ENCODE measurements at places on chromosomes 2 and 18. TPM values are rescaled to one million over a fixed set of nuclear protein-coding genes. Genes with fewer than 3 reads are reported as not detected.

DNA sequence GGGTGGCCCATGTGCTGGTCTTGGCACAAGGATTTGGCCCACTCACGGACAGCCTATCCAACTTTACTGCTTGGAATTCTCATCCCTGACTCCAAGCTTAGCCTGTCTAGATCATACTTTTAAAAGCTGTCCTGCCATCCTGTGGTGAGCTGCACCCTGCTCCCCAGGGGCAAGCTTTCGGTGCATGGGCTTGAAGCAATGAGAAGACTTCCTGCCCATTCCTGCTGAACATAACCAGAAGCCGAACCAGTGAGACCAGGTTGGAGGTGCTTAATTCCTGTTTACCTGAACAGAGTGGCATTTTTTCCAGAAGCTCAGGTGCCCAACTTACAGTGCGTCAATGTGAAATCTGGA, 154.5 kb downstream of the ANTXR1 start:
- no peaks in the 10 kb centered on the region for H3K4me1 ChIP-seq
- no peak overlapping the region for H3K27ac ChIP-seq
- H3K36me3 ChIP-seq: no peaks in the 10 kb centered on the region
- DNase-seq: no peak

Gene NEURL3
- total RNA-seq: not detected

Gene CRYGD
- not detected for total RNA-seq

DNA sequence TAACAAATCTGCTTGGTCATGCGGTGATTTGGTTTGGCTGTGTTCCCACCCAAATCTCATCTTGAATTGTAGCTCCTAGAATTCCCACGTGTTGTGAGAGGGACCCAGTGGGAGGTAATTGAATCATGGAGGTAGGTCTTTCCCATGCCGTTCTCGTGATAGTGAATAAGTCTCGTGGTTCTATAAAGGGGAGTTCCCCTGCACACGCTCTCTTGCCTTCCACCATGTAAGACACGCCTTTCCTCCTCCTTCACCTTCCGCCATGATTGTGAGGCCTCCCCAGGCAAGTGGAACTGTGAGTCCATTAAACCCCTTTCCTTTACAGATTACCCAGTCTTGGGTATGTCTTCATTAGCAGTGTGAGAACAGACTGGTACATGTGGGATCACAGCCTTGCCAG, 36.7 kb downstream of the TRABD2A start:
- no peaks in the 10 kb centered on the region for H3K27me3 ChIP-seq
- peak overlapping the region; percentile 68 for H3K27ac ChIP-seq
- no peak overlapping the region for H3K4me3 ChIP-seq
- H3K4me1 ChIP-seq: peaks cover 90% of the 10 kb centered on the region
- DNase-seq: no peak
- peaks cover 57% of the 10 kb centered on the region for H3K36me3 ChIP-seq

GRCh38 chr18:901761-902160, 2.9 kb upstream of the ADCYAP1 start:
- no peak for DNase-seq
- H3K4me1 ChIP-seq: peaks cover 7% of the 10 kb centered on the region
- no peaks in the 10 kb centered on the region for H3K36me3 ChIP-seq
- H3K27me3 ChIP-seq: peaks cover 54% of the 10 kb centered on the region

Gene TUBA3D
- total RNA-seq: not detected

GRCh38 chr2:225270861-225271260, 128.6 kb upstream of the NYAP2 start:
- peaks cover 4% of the 10 kb centered on the region for H3K27me3 ChIP-seq
- no peak overlapping the region for H3K27ac ChIP-seq
- peak; percentile 24 for DNase-seq

DNA sequence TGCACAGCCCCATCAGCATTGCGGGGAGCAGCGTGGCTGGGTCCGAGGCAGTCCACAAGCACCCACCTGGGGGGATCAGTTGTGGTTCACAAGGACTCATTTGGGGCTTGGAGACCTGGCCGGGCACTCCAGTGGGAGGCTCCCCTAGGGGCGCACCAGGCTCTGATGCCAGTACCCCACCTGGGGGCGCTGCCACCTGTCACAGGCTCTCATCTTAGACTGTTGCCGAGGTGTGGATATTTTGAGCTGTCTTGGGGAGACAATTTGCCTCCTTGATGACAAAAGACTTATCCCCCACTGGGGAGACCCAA, 3.0 kb downstream of the ADRA2B start:
- no peak overlapping the region for H3K27ac ChIP-seq
- DNase-seq: no peak
- H3K36me3 ChIP-seq: no peaks in the 10 kb centered on the region
- peaks cover 15% of the 10 kb centered on the region for H3K27me3 ChIP-seq
- H3K4me3 ChIP-seq: no peak overlapping the region
- H3K4me1 ChIP-seq: peaks cover 15% of the 10 kb centered on the region

GRCh38 chr2:197514754-197515153, 1.1 kb upstream of the MOB4 start:
- DNase-seq: no peak
- H3K4me3 ChIP-seq: peak overlapping the region; percentile 91
- peaks cover 9% of the 10 kb centered on the region for H3K36me3 ChIP-seq

- no peak overlapping the region for H3K4me3 ChIP-seq
- H3K36me3 ChIP-seq: no peaks in the 10 kb centered on the region
- H3K27ac ChIP-seq: no peak overlapping the region
- DNase-seq: no peak
- peaks cover 13% of the 10 kb centered on the region for H3K27me3 ChIP-seq
These were observed 90.1 kb upstream of the FAM136A start for GRCh38 chr2:70391988-70392387.

- no peak overlapping the region for H3K4me3 ChIP-seq
- no peak for DNase-seq
- H3K27ac ChIP-seq: no peak overlapping the region
These were observed 8.9 kb downstream of the TMSB10 start for GRCh38 chr2:84914334-84914733.

- H3K4me3 ChIP-seq: no peak overlapping the region
- peaks cover 10% of the 10 kb centered on the region for H3K4me1 ChIP-seq
- no peak overlapping the region for H3K27ac ChIP-seq
- no peak for DNase-seq
These were observed 19.1 kb downstream of the SLC40A1 start for GRCh38 chr2:189561371-189562038.

GRCh38 chr2:197191177-197191939, 119.2 kb downstream of the ANKRD44 start:
- no peaks in the 10 kb centered on the region for H3K27me3 ChIP-seq
- H3K4me3 ChIP-seq: peak overlapping the region; percentile 27
- no peak for DNase-seq
- peaks cover 78% of the 10 kb centered on the region for H3K4me1 ChIP-seq

GRCh38 chr18:7070466-7070865, 47.1 kb downstream of the LAMA1 start:
- H3K36me3 ChIP-seq: no peaks in the 10 kb centered on the region
- no peaks in the 10 kb centered on the region for H3K4me1 ChIP-seq
- no peak overlapping the region for H3K4me3 ChIP-seq

Gene TMEM247
- not detected for total RNA-seq

Gene ADAM23
- not detected for total RNA-seq

- peak overlapping the region; percentile 56 for H3K27ac ChIP-seq
- peak overlapping the region; percentile 85 for H3K4me3 ChIP-seq
- no peak for DNase-seq
- H3K4me1 ChIP-seq: peaks cover 34% of the 10 kb centered on the region
These were observed 1.3 kb upstream of the YWHAQ start for GRCh38 chr2:9631878-9632700.

Gene LOXHD1
- 0.47 TPM for total RNA-seq

DNA sequence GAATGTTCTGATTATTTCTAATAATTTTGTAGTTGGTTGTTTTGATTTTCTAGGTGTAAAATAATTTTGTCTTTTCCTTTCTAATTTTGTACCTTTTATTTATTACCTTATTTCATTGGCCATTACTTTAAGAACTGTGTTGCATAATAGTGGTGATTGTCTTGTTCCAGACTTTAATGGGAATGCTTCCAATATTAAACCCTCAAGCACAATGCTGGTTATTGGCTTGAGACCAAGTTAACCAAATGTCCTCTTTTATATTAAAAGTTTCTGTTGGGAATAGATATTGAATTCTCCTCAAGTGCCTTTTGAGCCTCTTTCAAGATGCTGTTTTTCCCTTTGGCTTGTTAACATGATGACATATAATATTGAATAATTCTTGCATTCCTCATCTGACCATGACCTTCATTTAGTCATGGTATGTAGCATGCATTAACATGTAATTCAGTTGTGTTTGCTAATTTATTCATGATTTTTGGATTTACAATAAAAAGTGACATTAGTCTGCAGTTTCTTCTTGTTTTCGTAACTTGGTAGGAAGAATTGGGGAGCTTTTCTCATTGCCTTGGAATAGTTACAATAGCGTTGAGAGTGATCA, 141.7 kb downstream of the DIS3L2 start:
- no peaks in the 10 kb centered on the region for H3K27me3 ChIP-seq
- no peaks in the 10 kb centered on the region for H3K4me1 ChIP-seq
- no peak overlapping the region for H3K4me3 ChIP-seq
- H3K36me3 ChIP-seq: peaks cover 5% of the 10 kb centered on the region
- no peak overlapping the region for H3K27ac ChIP-seq

DNA sequence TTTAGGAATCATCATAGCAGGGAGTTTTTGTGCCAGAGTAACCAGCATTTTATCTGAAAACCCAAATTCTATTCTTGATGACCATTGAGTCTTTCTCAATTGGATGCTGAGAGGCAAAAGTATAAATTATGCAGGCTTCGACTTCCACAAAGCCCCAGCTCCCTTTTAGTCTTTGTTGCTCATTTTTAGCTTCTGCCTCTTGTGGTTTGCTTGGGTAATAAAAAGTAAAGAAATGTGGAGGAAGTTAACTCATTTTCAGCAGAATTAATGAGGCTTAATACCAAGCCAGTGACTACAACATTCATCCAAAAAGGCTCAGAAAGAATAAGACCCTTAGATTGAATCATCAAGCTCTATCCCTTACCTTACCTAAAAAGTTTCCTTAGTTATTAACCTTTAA, 18.6 kb downstream of the ERMN start:
- H3K4me1 ChIP-seq: peaks cover 23% of the 10 kb centered on the region
- peaks cover 6% of the 10 kb centered on the region for H3K27me3 ChIP-seq
- H3K4me3 ChIP-seq: no peak overlapping the region
- H3K27ac ChIP-seq: no peak overlapping the region

DNA sequence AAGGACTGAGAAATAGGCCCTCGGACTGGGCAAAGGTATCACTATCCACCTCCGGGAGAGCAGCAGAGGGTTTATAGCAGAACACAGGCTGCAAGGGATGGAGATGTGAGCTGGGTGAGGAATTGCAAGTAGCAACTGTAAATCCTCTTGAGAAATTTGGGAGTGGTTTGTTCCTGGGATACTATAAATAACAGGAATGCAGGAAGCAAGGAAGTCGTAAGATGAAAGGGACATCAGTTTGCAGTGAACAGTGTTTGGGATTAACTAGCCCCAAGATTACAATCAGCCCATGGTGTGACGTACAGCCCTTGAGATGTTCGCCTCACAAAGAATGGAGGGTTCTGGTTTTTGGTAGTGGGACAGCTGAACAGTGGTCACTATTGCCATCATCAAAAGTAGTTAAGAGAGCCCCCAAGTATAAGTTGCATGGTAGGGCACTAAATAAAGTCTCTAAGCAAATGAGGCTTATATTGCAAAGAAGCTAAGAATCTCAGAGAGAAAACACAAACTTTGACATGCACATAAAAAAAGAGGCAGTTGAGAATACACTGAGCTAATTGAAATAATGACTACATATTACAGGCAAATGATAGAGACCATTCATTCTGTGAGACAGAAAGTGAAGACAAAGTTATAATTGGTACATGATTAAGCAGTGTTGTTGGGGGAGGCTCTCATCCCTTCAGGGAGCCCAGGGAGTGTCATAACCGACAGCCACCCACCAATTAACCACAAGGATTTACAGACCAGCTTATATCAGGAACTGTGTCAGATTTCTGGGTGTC, 362.5 kb upstream of the ACVR2A start:
- no peak overlapping the region for H3K4me3 ChIP-seq
- peaks cover 5% of the 10 kb centered on the region for H3K4me1 ChIP-seq
- no peaks in the 10 kb centered on the region for H3K27me3 ChIP-seq
- no peak for DNase-seq
- H3K27ac ChIP-seq: no peak overlapping the region
- no peaks in the 10 kb centered on the region for H3K36me3 ChIP-seq

DNA sequence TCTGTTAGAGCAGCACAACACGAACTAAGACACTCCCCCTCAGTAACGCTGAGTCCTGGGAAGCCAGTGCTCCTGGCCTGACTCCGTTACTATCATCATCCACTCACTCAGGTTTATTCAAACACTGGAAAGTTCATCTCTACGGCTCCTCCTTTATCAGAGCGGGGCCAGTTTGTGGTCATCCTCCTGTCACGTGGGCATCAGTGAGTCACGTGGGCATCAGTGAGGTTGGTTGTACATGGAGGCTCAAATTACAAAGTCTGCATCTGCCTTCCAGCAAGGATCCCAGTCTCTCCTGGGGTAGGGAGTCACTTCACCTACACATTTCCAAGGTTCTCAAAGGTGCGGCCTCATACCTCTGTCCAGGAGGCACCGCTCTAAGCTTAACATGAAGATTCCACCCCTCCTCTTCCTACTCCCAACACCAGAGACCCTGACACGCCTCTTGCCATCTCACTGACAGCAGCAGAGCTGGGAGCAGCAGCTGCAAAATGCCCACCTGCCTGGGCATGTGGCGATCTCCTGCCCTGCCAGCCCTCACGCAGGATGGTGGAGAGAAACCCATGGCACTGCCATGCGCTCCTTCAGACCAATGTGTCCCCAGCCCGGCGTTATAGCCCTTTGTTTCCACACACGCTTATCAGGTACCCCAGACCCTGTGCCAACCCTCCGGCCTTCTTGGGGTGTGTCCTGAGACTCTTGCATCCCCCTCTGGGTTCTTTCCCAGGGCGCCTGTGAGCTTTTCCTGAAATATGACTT, 99.2 kb upstream of the PTPRM start:
- no peak overlapping the region for H3K27ac ChIP-seq
- H3K36me3 ChIP-seq: no peaks in the 10 kb centered on the region
- H3K4me3 ChIP-seq: no peak overlapping the region
- H3K27me3 ChIP-seq: no peaks in the 10 kb centered on the region
- DNase-seq: no peak
- H3K4me1 ChIP-seq: no peaks in the 10 kb centered on the region

GRCh38 chr2:73642338-73643018, at the start of gene NAT8:
Gene NAT8 (minus strand): TSS chr2:73642422. CDS start chr2:73641628, 794 bp downstream.
- no peak within 1 kb of the TSS for H3K27ac ChIP-seq
- H3K36me3 ChIP-seq: no peaks in the 10 kb centered on the region
- peaks cover 9% of the 10 kb centered on the region for H3K27me3 ChIP-seq
- no peak for DNase-seq
- H3K4me1 ChIP-seq: no peaks in the 10 kb centered on the region

Gene MRPL19
- 42.4 TPM for total RNA-seq

DNA sequence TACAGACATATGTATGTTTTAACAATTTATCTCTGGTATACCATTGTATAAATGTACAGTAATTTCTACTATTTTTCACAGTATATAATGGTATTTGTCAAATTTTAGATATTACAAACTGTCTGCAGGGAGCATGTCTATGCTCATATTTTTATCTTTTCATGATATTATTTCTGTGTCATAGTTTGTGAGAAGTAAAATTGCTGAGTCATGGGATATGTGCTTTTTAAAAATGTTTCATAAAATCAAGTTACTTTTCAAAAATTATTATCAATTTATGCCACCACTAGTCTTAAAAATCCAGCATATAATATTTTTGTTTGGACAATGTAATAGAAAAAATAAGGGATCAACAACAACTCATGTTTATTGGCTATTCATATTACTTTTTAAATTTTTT, 9.1 kb upstream of the ZNF804A start:
- no peak overlapping the region for H3K4me3 ChIP-seq
- H3K27me3 ChIP-seq: no peaks in the 10 kb centered on the region
- DNase-seq: no peak
- H3K27ac ChIP-seq: no peak overlapping the region

Gene ATP8B1
- total RNA-seq: not detected

GRCh38 chr18:28189400-28190239, 12.7 kb upstream of the CDH2 start:
- DNase-seq: peak; percentile 37
- no peaks in the 10 kb centered on the region for H3K27me3 ChIP-seq
- no peak overlapping the region for H3K27ac ChIP-seq
- no peaks in the 10 kb centered on the region for H3K36me3 ChIP-seq
- no peaks in the 10 kb centered on the region for H3K4me1 ChIP-seq
- no peak overlapping the region for H3K4me3 ChIP-seq

All from activated CD8-positive, alpha-beta T cell treated with anti-CD3 and anti-CD28 coated beads, Interleukin-2, amount 10 ng/mL, durations not matched to agents 7 days and 5 days (primary cell).